Stimulated activated CD8-positive, alpha-beta memory T cell treated with anti-CD3 and anti-CD28 coated beads, Interleukin-4, amount 100 ng/mL, for 1 hour (primary cell): ENCODE measurements at places on chromosomes 2 and 18.

DNA sequence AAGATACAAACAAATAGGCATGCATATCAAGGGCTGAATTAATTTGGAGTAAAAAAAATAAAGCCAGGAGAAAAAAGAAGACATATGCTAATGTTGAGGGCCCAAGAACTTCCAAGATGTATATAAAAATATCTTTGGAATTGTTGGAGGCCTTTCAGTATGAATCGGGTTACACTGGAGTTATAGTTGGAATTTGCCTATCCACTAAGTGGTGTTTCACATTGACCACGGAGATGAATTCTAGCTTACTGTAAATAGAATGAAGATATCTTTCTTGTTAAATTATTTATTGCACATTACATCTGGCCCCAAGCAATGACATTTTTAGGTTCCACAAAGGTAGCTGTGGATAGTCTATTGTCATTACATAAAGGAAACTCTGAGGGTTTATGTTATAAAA is 38.5 kb upstream of the TRIB2 start:
- no peak for DNase-seq

- DNase-seq, result no peak
These were observed 55.9 kb downstream of the UNC50 start for GRCh38 chr2:98664323-98664722.

- DNase-seq, result no peak
These were observed 33.9 kb downstream of the ZBTB7C start for GRCh38 chr18:48375150-48375800.

GRCh38 chr2:46048693-46049092 is 248.5 kb upstream of the EPAS1 start:
- no peak for DNase-seq

GRCh38 chr2:198040835-198041234 is 236.4 kb downstream of the PLCL1 start:
- no peak for DNase-seq
